ENCODE measurements at places on chromosomes 5 and 9. TPM values are rescaled to one million over a fixed set of nuclear protein-coding genes. Genes with fewer than 3 reads are reported as not detected.

DNA sequence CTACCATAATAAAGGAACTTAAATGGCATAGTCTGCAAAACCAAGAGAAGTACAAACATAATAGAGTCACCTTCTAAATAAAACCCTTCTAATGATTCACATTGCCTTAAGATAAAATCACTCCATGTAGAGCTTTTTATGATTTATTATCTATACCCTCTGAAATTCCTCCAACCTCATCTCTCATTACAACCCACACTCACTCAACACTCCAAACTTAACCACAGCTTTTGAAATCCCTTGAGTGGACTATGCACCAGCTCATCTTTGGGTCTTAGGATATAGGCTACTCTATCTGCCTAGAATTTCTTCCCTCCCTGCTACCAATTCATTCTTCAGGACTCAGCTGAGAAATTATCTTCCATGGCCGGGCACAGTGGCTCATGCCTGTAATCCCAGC is 122.5 kb downstream of the CETN3 start:
- DNase-seq = no peak

SLC6A3 gene
- 0.57 TPM for total RNA-seq

- no peak for DNase-seq
Observed at GRCh38 chr5:158880483-158881001, 219.2 kb downstream of the EBF1 start.

DNA sequence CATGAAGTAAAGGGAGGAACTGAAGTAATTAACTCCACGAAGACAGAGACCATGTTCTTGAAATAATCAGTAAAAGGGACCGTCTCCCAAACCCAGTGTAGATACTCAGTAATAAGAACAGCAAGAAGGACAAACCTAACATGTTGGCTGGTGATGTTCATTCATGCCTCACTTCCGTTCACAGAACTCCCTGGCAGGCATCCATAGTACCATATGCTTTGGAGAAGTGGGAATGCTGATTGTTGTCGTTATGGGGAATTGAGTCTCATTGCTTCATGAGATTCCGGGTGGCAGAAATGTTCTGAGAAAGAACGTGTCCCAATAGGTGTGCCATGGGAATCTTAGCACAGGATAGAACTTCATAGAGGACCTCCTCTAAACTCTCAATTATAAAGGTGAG is 452.3 kb downstream of the ZSWIM6 start:
- DNase-seq = no peak

STKLD1 gene
- 0.75 TPM for total RNA-seq

CARD6 gene
- 17.1 TPM for total RNA-seq

All from ureter (tissue), 1 donor.